ENCODE measurements at places on chromosomes 11 and 22.

GRCh38 chr11:131912134-131912533, 541.7 kb downstream of the NTM start:
- DNase-seq, result no peak

- DNase-seq, result no peak
Observed at GRCh38 chr11:26326793-26327400, 5.0 kb upstream of the ANO3 start.

GRCh38 chr11:77201370-77201769, 73.3 kb downstream of the MYO7A start:
- peak; percentile 35 for DNase-seq

DNA sequence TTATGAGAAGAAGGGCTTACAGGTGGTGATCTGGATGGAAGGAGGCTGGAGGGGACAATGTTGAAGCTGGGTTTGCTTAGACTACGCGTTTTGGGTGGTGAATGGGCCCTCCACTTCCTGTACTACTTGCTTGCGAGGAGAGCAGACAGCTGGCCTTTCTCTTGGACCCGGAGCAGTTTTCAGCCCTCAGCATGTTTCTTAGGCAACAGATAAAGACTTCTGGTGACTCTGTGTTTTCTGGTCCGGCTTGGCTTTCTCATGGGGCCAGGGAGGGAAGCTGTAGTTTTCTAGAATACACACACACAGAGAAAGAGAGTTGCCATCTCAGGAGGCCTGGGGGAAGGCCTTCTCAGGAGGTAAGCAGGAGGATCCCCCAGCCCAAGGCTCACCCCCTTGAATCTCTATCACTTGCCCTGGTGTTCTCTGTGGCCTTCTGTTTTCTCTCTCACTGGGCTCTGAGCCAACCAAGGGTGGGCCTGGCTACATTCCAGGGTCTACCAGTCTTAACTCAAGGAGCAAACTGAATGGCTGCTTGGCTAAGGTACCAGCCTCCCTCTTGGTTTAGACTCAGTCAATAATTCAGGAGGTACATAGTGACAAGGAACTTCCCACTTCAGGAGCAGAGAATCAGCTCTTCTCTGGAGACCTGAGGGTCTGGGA, 2.4 kb downstream of the CCS start:
- no peak for DNase-seq

DNA sequence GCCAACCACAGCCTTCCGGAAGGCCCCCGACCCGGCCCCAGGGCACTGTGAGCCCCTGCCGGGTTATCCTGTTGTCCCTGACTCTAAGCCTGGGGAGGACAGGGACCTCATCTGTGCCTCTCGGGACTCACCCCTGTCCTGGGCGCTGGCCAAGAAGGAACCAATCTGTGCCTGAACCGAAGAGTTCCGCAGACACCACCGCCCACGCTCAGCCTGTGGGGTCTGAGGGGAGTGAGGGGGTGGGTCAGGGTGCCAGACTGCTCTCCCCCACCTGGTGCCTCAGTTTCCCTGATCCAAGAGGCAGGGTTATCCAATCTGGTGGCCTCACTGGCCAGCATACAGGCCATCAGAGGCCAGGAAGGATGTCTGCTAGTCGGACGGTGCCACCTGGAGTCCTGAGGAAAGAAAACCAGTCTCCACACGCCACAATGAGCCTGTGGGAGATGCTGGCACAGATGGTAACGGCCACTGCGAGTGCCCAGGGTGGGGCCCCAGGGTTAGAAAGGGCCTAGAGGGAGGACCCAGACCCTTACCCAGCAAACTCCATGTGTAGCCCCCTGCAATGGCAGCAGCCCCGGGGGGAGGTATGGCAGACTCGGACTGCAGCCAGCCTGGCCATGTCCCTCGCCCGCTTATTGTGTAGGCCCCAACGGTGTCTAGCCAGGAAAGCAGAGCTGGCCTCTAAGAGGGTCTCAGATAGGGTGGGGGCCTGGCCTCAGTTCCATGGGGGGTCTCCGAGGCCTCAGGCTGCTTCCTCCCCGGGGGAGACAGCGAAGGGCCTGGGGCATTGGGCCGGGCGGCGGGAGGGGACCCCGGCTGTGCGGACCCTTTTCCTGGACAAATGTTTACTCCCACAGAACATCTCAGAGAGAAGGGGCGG, 827 bp upstream of the TNNT3 start:
- peak; percentile 50 for DNase-seq

DNA sequence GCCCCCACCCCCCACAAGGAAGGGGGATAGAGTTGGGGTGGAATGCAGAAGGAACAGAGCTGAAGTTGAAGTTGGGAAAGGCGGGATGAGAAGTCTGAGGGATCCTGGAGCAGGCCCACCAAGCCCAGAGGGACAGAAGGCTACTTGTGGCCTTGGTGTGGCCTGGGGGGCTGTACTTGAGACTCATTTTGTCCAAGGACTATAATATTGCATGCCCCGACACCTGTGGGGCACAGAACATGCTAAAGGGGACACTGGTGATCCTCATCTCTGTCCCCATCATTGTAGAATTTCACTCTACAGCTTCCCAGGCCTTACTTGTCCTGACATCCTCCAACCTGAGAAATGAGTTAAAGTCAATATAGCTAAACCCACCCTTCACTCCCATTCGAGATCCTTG, 1.3 kb downstream of the ESAM start:
- DNase-seq, result no peak
